ENCODE measurements at places on chromosomes 11 and 22.
A peak's percentile ranks its signal among the peaks of the same experiment; 100 is the strongest.

GRCh38 chr11:47337229-47337924 lies 15.1 kb downstream of the MYBPC3 start:
- DNase-seq: no peak

GRCh38 chr11:32231909-32232493 lies 141.1 kb downstream of the RCN1 start:
- DNase-seq: peak; percentile 74

GRCh38 chr11:97703851-97704250 lies 1314.0 kb downstream of the JRKL start:
- DNase-seq: no peak

DNA sequence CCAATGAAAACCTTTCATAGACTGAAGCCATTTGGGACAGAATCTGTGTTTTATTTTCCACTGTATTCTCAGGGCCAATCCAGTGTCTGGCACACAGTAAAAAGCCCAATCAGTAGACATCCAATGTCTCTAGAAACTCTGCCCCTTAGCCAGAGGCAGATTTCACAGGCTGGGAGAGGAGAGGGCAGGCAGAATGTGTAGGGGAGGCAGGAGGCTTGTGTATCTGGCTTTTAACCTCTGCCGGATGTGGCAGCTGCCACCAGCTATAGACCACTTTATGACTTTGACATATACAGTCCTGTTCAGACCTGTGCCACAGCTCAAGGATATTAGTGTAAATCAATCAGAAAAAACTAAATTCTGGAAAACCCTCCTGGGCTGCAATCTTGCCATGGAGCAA lies 4.4 kb downstream of the EXPH5 start:
- DNase-seq: no peak

DNA sequence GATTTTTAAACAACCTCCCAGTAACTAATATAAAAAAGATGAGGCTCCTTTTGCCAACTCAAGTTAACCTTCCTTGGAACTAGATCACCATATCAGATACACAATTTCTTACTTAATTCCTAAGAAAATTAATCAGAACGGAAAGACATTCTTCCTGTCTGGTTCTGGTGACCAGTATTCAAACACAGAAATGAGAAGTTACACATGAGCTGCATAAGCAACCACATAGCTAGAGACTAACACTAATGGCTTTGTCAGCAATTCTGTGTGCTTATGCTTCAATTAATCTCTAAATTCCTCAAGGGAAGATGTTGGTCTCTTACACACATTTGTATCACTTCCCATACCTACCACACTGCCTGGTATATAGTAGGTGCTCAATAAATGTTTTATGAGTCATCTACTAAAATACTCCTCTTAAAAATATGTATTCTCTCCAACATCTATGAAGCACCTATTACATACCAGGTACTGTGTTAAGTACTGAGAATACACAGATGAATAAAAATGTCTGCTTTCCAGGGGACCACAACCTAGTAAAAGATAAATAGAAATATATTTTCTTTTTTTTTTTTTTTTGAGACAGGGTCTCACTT lies 54.5 kb downstream of the GAB2 start:
- peak; percentile 61 for DNase-seq

GRCh38 chr11:57635246-57635645 lies 14.5 kb downstream of the YPEL4 start:
- DNase-seq: no peak

GRCh38 chr11:78234006-78234405 lies 45.3 kb downstream of the USP35 start:
- no peak for DNase-seq

- no peak for DNase-seq
Observed at GRCh38 chr22:30195245-30196140, 51.1 kb downstream of the LIF start.

- no peak for DNase-seq
Observed at GRCh38 chr11:44408711-44409470, 99.0 kb upstream of the ALX4 start.

All from Kasumi-1 (cell line).